ENCODE measurements at places on chromosomes 2 and 18. TPM values are rescaled to one million over a fixed set of nuclear protein-coding genes. Genes with fewer than 3 reads are reported as not detected.

Gene COPS9
- 146 TPM for total RNA-seq

DNA sequence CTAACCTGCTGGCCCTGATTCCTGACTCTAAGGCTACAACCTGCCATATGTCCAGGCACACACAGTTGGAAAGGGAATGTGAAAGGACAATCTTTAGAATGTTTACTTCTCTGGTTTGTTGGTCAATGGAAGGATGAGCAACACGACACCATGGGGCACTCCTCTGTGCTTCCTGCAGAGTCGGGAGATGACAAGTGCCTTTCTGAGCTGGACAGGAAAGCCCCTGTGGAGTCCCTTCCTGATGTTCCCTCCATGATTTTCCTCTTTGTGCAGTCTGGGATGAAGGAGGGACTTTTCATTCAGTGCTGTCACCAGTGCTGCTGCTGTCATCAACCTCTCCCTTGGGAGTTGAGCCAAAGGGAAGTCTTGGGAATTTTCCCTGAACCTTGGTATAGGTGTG lies 22.6 kb upstream of the SERPINB7 start:
- H3K27ac ChIP-seq, result no peak overlapping the region
- H3K27me3 ChIP-seq, result no peaks in the 10 kb centered on the region
- H3K36me3 ChIP-seq, result no peaks in the 10 kb centered on the region
- H3K4me3 ChIP-seq, result no peak overlapping the region
- DNase-seq, result no peak

GRCh38 chr2:200471324-200471848 lies 38.5 kb downstream of the KCTD18 start:
- no peak overlapping the region for H3K4me3 ChIP-seq
- no peaks in the 10 kb centered on the region for H3K27me3 ChIP-seq
- H3K27ac ChIP-seq, result no peak overlapping the region
- H3K4me1 ChIP-seq, result no peaks in the 10 kb centered on the region

GRCh38 chr2:161130354-161130753 lies 29.9 kb upstream of the TANK start:
- no peaks in the 10 kb centered on the region for H3K36me3 ChIP-seq
- H3K27me3 ChIP-seq, result no peaks in the 10 kb centered on the region
- peaks cover 11% of the 10 kb centered on the region for H3K4me1 ChIP-seq

GRCh38 chr2:26324903-26325302 lies 21.0 kb upstream of the SELENOI start:
- no peak overlapping the region for H3K27ac ChIP-seq
- H3K36me3 ChIP-seq, result no peaks in the 10 kb centered on the region
- no peak for DNase-seq
- H3K27me3 ChIP-seq, result no peaks in the 10 kb centered on the region
- no peak overlapping the region for H3K4me3 ChIP-seq

- H3K4me3 ChIP-seq, result no peak overlapping the region
- H3K36me3 ChIP-seq, result no peaks in the 10 kb centered on the region
- no peaks in the 10 kb centered on the region for H3K4me1 ChIP-seq
- no peak for DNase-seq
These were observed 103.8 kb downstream of the VWC2L start for GRCh38 chr2:214514704-214515103.
